ENCODE measurements at places on chromosomes 1 and 21.

GRCh38 chr1:158153746-158154444, 26.8 kb upstream of the CD1D start:
- DNase-seq = no peak

GRCh38 chr1:229407206-229408026, 26.5 kb downstream of the ACTA1 start:
- no peak for DNase-seq

DNA sequence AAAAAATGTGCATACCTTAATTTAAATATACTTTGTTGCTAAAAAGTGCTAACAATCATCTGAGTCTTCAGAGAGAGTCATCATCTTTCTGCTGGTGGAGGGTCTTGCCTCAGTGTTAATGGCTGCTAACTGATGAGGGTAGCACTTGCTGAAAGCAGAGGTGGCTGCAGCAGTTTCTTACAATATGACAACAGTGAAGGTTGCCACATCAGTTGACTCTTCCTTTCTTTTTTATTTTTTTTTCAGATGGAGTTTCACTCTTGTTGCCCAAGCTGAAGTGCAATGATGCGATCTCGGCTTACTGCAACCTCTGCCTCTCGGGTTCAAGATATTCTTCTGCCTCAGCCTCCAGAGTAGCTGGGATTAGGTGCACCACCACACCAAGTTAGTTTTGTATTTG, 2.6 kb upstream of the CFAP45 start:
- no peak for DNase-seq

DNA sequence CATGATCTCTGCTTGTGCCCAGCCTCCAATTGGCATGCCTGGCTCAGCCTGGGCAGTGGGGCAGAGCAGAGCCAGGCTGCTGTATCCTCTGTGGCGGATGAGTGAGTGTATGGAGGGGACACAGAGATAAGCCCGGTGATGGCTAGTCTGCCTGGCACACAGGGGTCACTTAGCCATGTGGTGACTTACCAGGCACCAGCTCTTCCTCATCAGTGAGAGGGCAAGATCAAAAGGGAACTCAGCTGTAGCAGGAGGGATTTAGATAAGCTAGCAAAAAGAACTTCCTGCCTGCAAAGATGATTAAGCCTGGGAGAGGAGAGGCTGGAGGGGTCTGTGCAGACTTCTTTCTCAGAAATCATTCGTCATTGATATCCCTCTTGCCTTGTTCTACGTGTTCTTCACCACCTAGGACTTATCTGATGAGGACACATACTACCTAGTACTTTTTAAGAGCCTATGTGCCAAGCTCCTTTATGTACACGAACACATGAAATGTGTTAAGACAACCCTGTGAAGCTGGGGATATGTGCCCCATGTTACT, 7.9 kb downstream of the KIF21B start:
- no peak for DNase-seq

- DNase-seq = no peak
These were observed 7.8 kb downstream of the ERG start for GRCh38 chr21:38490411-38491020.

- no peak for DNase-seq
These were observed 3.8 kb downstream of the PHGDH start for GRCh38 chr1:119715542-119715941.

GRCh38 chr21:36762642-36763041, 63.7 kb downstream of the SIM2 start:
- no peak for DNase-seq

- no peak for DNase-seq
These were observed 434 bp downstream of the EVA1B start for GRCh38 chr1:36322786-36323635.

GRCh38 chr1:64540265-64540791, 70.4 kb downstream of the CACHD1 start:
- no peak for DNase-seq

DNA sequence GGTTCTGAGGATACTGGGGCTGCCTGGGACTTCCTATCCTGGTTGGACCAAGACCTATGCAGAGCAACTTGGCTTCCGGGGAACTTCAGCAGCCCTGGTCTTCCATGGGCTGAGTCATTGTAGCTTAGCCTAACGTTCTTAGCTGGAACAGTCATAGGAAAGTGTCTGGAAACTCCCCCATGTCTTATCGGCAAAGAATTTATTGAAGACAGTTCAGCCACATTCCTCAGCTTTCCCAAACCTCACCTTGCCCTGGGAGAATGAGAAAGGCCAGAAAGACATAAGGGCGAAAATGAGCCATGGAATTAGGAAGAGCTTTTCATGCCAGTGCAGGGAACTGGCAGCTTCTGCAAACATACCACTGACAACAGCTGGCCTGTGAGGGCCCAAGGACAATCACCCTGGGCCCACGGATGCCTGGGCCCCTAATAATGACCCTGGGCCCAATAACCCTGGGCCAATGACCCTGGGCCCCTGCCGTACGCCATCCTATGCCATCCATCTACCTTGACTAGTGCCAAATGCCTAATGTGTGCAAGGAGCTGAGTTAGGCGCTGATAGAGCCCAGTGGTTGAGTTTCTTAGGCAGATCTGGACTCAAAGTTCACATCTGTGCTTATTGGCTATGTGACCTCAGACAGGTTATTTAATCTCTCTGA, 114.4 kb upstream of the GADD45A start:
- DNase-seq = no peak

GRCh38 chr1:18110968-18111367, 3.4 kb downstream of the IGSF21 start:
- no peak for DNase-seq

DNA sequence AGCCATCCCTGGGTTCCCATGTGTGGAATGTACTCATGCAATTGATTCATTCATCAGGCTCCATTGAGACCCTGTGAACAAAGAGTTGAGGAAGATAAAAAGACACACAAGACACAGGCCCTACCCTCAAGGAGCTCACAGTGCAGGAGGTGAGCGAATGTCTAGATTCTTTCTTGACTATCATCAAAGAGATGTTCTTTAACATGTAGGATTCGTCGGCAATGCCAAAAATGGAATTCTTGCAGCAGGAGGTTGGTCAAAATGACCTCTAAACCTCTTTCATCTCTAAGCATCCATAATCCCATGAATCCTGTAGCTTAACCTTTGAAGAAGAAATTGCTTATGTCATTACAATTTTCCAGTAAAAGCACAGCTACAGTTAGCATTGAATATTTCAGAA, 27.9 kb upstream of the TTF2 start:
- no peak for DNase-seq

DNA sequence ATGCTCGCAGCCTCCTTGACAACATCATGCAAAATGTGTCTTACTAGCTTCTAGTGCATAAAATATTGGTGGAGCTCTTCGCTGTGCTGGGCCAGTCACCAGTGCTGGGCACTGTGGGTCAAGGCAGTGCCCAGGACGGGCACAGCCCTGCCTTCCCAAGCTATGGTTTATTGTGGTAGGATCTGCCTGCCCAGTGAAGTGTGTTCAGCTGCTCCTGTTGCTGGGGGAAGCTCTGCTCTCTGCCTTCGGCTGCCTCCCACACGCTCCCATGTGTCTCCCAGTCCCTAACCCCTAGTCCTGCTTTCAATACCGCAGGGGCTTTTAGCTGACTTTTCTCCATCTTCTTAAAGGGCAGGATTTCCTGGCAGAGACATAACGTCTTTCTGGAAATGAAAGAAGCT, 15.7 kb downstream of the EPHX1 start:
- no peak for DNase-seq

DNA sequence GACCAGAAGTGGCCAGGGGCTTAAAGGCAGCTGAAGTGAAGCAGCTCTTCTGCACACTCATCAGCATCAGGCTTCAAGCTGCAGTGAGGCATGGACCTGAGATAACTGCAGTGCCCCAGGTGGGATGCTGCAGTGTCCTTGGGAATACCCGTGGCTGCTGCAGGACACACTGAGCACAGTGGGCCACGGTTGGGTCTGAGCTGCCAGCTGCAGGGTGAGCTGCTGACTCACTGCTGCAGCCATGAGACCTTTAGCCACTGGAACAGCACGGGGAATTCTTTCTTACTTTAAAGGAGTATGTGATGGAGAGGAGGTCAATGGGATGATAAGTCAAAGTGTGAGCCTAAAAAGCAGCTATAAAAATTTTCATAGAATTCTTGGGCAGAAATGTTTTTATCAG, 102.1 kb downstream of the XCL2 start:
- no peak for DNase-seq

DNA sequence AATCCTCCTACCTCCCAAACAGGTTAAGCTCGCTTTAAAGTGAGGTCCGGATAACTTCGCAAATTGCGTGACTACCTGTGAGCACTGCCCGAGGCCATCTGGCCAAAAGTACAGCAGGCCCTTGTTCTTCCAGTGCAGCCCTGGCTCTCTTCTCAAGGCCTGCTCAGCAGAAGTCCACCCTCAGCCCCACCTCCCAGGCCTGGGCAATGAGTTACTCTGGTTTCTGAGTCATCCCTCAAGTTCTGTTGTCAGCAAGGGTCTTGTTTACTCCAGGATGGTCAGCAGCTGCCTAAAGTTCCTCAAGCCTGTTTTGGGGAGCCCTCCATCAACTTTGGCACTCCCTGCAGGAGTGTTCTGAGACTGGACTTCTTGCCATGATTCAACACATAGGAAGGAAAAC, 101.7 kb downstream of the BCAR3 start:
- DNase-seq = no peak

DNA sequence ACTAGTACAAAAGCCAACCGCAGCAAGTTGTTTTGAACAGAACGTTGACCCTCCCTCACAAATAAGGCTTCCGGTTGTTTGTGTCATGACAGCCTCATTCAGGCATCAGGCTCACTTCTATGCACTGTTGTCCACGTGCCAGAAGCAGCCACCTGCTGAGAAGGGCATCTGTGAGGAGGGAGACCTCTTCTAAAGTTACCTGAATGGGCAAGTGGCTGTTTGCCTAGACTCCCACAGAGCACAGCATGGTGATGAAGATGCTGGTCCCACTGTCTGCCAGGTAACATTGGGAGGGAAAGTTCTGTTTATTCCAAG, 176.1 kb downstream of the CLIC6 start:
- no peak for DNase-seq

DNA sequence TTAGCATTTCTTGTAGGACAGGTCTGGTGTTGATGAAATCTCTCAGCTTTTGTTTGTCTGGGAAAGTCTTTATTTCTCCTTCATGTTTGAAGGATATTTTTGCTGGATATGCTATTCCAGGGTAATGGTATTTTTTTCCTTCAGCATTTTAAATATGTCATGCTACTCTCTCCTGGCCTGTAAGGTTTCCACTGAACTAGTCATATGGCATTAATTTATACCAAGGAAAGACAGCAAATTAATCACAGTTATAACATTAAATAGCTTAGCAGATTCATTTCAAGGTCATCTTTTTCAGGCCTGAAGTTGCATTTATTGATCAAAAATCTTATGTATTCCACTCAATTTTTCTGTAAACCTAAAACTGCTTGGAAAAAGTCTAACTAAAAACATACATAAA, 54.9 kb downstream of the AK5 start:
- no peak for DNase-seq

DNA sequence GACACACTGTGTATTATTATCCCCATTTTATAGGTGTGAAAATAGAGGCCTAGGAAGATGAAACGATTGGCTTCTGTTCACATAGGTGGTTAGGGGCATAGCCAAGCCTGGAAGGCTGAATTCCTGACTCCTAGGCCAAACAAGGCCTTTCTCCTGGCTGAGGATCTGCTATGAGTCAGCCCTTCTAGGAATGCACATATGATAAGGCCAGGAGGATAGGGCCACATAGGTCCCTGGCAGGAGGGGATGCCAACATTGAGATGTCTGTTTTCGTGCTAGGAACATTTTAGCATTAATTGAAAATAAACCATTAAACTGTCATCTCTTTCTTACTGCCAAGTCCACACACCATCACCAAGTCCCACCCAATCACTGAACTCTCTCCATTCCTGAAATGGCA, 9.2 kb downstream of the CSMD2 start:
- DNase-seq = no peak

GRCh38 chr1:156138458-156138867, 14.9 kb upstream of the SEMA4A start:
- DNase-seq = no peak

DNA sequence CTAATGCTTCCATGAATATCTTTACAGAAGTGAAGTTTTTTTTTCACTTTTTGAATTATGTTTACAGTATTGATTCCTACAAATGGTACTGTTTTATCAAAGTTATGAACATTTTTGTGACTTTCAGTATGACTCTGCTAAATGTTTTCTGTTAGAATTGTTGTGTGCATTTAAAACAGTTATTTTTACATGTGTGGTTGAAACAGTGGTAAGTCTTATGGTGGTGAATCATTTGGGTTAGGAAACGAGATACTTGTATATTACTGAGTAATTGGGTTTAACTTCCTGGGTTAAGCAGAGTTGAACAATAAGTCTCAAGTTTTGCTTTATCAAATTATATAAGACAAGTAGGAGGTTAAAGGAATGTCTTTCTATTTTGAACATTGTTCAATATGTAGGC, 66.8 kb downstream of the VPS13D start:
- no peak for DNase-seq

DNA sequence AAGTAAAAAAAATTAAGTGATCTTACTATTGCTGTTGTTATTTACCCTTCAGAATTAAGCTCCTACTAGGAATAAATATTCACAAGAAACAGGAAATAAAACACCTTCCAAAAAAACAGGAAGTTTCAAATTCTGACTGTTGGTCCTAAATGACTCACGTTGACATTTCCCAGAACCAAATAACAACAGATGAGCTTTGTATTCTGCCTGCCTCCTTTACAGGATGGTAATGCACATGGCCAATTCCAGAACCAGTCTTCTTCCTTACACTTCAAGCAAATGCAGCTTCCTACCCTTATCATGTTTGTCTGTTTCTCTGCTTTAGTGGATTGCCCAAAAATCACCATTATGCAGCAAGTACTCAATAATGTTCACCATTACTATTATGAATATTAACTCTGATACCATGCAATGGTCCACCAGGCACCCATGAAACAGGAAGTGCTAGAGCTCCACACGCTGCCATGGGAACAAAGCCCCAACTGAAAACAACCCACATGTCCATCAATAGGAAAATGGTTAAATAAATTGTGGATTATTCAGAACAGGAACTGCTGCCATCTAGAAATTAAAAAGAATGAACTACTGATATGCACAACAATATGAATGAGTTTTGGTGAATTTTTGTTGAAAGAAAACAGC, 8.9 kb downstream of the CASP9 start:
- no peak for DNase-seq

- DNase-seq = no peak
These were observed 393 bp downstream of the ELAPOR1 start for GRCh38 chr1:109114342-109114674.

DNA sequence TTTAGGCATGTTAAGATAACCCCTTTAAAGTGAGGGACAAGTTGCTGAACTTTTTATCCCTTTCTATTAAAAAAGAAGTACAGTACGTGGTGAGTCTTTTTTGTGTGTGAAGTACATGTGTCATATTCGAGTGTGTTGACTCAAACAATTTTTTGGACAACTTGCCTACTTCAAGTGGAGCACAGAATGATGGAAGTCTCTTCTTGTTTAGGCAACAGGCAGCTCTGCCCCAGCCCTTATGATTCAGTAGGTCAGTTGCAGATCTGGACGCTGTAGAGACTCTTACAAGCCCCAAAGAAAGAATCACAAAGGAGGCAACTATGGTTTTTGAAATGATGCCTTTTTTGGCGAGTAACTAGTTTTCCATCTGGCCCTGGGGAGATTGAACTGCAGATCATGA, 14.4 kb upstream of the ZFP69B start:
- no peak for DNase-seq

GRCh38 chr1:9326596-9326995, 33.9 kb downstream of the SPSB1 start:
- no peak for DNase-seq

Measured in activated CD4-positive, CD25-positive, alpha-beta regulatory T cell treated with anti-CD3 and anti-CD28 coated beads, Interleukin-2, amount 50 U/mL, for 16 hours (primary cell).